ENCODE measurements at places on chromosomes 5 and 9. TPM values are rescaled to one million over a fixed set of nuclear protein-coding genes. Genes with fewer than 3 reads are reported as not detected.

TXNDC15 gene
- 123 TPM for total RNA-seq

- no peak for DNase-seq
These were observed 65.7 kb downstream of the TMEM38B start for GRCh38 chr9:105760053-105760452.

DNA sequence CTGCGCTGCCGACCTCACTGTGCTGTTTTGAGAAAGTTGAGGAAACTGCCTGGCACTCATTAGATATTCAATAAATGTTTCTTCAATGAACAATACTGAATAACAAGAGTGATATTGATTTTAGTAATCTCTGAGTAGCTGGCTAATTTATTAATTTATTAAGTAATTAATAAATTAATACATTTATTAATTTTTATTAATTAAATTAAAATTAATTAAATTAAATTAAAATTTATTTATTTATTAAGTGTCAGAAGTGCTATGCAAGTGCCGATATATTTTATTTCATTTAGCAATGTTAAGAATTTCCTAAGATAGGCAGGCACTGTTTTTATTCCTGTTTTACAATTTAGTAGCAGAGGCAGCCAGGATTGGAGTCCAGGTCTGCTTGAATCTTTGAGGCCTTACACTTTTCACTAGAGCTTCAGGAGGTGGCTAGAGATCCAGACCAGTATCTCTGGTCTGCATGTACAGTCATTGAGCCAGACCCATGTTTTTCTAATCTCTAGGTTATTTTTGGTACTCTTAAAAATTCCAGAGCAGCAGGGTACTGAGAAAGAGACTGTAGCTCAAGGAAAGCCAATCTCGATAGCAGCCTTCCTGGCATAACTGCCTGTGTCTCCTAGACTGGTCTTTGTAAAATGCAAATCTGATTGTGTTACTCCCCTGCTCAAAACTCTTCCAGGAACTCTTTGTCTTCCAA lies 109.2 kb downstream of the ARHGEF28 start:
- DNase-seq, result no peak

DNA sequence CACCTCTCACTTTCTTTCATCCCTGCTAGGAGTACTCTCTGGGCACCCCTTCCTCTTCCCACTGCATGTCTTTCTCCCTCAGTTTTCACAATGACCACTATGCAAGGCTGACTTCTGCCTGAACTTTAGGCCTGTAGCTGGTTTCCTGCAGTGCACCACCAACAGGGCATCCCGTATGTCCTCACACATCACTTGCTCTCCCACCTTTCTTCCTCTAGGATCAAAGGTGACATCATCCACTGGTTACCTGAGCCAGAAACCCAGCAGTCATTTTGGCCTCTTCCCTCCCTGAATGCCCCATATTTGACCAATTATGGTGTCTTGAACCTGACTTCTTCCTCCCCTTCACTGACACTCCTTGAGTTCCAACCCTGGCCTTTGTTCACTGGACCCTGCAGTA lies 8.5 kb downstream of the GAS1 start:
- no peak for DNase-seq

GRCh38 chr9:132997591-132997990 lies 19.1 kb downstream of the GFI1B start:
- no peak for DNase-seq

Measured in esophagus muscularis mucosa (tissue), 4 donors.